Neuronal stem cell (in vitro differentiated cells): ENCODE measurements at places on chromosomes 5 and 9.

- DNase-seq, result no peak
These were observed 36.0 kb upstream of the CLPTM1L start for GRCh38 chr5:1380910-1381309.

DNA sequence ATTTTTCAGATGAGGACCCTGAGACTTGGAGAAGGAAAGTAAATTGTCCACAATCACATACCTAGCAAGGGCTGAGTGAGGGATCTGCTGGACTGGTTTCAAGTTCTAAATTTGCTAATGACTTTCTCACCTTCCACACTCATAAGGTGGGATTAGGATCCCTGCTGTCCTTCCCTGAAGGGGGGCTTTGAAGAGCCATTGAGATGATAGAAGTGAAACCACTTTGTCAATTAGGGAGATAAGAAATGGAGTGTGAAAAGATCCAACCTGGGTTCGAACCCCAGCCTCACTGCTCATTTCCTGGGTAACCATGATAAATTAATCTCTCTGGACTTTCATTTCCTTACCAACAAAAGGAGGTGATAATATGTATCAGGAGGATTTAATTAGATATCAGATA lies 32.7 kb upstream of the FOXE1 start:
- DNase-seq, result no peak

DNA sequence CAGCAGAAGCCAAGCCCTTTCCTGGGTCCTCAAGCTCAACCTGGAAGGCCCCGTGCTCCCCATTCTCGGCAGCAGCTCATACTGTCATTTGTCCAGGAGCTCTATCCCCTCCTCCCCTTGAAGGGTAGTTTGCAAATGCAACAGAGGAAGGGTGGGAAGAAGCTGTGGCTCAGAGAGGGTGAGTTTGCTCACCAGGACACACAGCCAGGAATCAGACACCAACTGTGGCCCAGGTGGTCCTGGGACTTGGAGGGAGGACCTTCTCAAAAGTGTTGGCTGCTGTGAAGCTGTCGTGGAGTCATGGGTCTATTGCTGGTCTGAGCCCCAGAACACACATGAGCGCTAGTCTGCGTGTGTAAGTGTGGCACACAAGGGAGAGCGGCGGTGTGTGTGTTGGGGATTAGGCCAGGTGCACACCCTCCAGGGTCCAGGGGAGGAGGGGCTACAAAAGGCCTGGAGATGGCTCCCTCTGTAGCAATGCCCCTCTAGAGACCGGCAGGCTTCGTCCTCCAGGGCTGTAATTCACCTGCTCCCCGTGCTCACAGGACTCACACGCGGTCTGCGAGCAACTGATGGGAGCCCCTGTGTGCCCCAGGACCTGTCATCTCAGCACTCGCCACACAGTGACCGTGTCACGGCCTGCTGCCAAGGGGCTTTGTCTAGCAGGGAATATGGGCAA lies 8.2 kb upstream of the RPS14 start:
- DNase-seq, result no peak

DNA sequence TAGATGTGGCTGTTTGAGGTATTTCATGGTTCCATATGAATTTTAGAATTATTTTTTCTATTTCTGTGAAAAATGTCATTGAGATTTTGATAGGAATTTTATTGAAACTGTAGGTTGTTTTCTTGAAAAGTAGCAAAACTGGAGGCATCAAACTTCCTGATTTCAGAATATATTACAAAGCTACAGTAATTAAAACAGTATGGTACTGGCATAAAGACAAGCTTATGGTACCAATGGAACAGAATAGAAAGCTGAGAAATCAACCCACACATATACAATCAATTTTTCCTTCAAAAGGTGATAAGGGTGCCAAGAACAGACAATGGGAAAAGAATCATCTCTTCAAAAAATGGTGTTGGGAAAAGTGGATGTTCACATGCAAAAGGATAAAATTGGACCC lies 197.7 kb upstream of the DAP start:
- no peak for DNase-seq

DNA sequence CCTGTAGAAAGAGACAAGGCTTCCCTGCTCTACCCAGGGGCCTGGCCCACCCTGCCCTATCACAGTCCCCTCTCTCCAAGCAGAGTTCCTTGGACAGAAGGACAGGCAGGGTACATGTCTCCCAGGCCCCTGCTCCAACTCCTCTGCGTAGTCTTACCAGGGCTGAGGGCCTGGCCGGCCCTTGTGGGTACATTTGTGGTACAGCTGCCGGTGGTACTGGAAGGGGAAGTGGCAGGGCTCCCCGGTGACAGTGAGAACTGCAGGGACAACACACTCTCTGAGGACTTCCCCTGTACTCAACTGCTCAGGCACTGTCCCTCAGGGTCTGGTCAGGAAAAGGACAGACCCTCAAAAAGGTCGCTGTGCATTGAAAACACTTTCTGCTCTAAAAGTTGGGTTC lies 3.6 kb downstream of the F12 start:
- DNase-seq, result no peak

DNA sequence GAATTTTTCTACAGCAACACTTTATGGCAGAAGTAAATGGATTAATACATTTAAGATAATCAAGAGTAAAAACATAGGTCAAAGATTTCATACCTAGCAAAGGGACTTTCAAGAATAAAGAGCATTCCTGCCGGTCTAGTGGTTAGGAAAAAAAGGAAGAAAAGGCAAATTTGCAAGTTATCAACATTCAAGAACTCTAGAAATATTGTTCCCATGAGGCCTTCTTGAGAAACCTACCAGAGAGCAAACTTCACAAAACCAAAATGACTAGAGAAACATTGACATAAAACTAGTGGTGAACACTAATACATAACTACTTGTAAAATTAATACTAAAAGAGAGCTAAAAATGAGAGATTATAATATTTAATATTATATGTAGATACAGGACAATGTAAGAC lies 320.2 kb upstream of the RGMB start:
- DNase-seq, result no peak

DNA sequence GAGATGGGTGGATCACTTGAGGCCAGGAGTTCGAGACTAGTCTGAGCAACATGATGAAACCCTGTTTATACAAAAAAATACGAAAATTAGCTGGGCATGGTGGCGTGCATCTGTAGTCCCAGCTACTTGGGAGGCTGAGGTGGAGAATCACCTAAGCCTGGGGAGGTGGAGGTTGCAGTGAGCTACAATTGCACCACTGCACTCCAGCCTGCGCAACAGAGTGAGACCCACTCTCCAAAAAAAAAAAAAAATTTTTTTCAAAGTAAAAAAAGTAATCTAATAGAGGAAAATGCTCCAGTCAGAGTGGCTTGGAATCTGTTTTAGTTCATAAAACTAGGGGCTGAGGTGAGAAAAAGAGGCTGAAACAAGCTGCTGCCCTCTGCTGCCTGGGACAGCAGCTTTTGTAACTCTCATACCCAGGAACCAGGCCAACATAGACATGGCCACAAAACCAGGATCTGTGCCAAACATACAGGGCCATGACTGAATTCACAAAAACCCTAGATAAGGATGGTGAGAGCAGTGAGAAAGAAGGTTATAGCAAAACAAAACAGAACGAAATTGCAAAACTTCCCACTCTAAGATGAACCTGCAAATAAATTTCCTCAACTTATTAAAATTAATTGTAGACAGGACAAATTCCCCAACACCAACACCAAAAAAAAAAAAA lies 13.1 kb upstream of the DCAF12 start:
- DNase-seq, result no peak

- no peak for DNase-seq
These were observed 20.9 kb upstream of the OR5C1 start for GRCh38 chr9:122767817-122768216.
